ENCODE measurements at places on chromosomes 2 and 18.

- DNase-seq = peak; percentile 71
These were observed 78.8 kb downstream of the TGOLN2 start for GRCh38 chr2:85248773-85249509.

- no peak for DNase-seq
These were observed 99.2 kb downstream of the LRP1B start for GRCh38 chr2:142031656-142032055.

DNA sequence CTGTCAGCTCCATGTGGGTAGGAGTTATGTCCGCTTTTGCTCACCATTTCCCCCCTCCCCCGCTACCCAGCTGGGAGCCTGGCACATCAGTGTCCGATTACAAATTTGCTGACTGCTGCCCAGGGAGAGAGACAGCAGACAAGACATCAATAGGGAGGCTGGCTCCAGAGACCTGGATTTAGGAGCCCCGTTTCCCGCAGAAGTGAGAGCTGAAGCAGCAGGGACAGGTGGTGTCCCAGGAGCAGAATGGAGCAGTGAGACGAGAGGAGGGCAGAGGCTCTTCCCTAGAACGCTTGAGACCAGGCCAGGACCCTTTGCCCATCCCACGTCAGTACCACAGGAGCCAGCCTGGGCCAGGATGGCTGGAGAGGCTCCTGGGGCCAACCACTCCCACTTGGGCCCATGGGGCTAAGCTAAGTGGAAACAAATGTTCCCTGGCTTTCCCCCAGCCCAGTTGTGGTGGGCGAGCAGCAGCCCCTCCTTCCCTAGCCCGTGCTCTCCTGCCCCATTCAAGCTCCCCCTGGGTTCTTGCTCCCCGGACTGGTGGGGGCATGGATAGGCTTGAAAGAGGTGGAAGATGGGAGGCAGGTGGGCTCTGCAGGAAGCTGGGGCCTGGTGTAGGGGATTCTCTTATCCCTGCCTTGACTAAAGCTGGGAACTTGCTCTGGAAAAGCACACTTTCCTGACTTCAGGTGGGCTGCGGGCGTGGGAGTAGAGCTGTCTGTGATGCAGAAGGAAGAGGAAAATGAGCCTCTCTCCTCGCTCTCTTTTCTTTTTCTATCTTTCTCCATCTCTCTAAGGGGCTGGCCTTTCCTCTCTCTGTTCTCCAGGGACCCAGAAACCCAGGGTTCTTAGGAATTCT is 4.1 kb upstream of the WNT6 start:
- DNase-seq = no peak

GRCh38 chr2:133197156-133197555 is 371.1 kb downstream of the NCKAP5 start:
- DNase-seq = no peak

DNA sequence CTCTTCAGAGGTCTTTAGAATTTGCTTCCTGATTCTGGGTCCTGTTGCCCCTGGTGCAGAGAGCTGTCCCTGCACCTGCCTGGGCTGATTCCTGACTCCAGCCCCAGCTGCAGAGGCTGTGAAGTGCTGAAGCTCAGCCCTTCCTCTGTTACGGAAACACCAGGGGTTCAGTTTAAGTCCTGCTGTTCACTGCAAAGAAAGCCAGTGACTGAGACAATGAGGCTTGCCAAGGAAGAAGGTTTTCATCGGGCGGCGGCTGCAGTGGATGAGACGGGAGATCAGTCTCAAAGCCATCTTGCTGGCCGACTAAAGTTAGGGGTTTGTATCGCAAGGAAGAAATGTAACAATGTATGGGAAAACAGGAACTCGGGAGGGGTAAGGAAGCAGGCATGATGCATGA is 142.4 kb upstream of the ZNF236 start:
- DNase-seq = no peak

DNA sequence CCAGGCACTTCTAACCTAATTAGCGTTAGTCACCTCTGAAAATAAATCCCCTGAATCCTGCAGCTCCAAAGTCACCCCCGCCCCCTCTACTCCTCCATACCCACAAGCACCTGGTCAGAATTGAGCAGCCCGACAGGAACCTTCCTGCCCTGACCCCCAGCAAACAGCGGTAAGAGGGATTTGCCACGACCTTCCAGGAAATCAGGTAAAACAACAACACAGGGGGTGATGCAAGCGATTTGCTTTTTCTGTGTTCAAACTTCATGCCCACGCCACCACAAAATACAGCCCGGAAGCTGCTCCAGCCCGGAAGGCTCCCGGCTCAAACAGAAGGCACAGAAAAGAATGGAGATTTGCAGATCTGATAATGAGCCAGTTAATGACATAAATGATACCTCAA is 367.1 kb downstream of the GPD2 start:
- no peak for DNase-seq

DNA sequence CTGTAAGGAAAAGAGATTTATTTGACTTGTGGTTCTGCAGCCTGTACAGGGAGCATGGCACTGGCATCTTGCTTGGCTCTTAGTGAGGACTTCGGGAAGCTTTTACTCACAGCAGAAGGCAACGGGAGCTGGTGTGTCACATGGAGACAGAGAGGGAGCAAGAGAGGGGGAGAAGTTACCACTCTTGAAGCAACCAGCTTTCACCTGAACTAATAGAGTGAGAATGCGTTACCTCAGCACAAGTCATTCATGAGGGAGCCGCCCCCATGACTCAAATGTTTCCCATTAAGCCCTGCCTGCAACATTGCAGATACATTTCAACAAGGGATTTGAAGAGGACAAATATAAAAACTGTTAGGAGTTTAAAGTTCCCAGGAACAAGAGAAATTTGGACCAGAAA is 190.0 kb downstream of the CYRIA start:
- DNase-seq = no peak

GRCh38 chr2:28219138-28219537 is 173.5 kb upstream of the FOSL2 start:
- no peak for DNase-seq

- no peak for DNase-seq
These were observed 6.3 kb upstream of the RBMS1 start for GRCh38 chr2:160499865-160500264.

- DNase-seq = no peak
These were observed 422.2 kb downstream of the MTX2 start for GRCh38 chr2:176691471-176691870.

GRCh38 chr2:189474526-189474925 is 33.3 kb downstream of the WDR75 start:
- DNase-seq = no peak

DNA sequence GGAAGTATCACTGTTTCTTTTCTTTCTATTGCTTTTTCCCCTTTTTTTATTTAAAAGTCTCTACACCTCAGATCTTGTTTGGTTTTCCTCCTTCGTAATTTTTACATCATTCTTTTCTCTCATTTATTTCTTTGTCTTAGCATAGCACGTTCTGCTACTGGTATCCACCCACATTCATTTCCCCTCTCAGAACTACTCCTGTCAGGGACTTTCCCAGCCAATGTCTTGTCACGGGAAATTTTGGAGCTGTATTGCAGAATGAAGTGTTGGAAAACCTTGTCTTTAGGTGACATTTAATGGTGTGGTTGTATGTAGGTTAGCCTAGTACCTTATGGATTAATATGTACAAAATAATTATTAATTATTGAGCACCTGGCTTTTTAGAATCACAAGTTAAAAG is 34.0 kb downstream of the TTLL4 start:
- DNase-seq = peak; percentile 32
